Activated CD8-positive, alpha-beta T cell treated with anti-CD3 and anti-CD28 coated beads for 36 hours (primary cell): ENCODE measurements at places on chromosomes 7 and 10. TPM values are rescaled to one million over a fixed set of nuclear protein-coding genes. Genes with fewer than 3 reads are reported as not detected.

The GIMAP5 gene
- 40.7 TPM for total RNA-seq

The STEAP1B gene
- not detected for total RNA-seq

The PIP4K2A gene
- 115 TPM for total RNA-seq

The ZNF239 gene
- 0.56 TPM for total RNA-seq

The CCDC146 gene
- 2.1 TPM for total RNA-seq

The TWIST1 gene
- 0.20 TPM for total RNA-seq

The ARMC3 gene
- not detected for total RNA-seq

DNA sequence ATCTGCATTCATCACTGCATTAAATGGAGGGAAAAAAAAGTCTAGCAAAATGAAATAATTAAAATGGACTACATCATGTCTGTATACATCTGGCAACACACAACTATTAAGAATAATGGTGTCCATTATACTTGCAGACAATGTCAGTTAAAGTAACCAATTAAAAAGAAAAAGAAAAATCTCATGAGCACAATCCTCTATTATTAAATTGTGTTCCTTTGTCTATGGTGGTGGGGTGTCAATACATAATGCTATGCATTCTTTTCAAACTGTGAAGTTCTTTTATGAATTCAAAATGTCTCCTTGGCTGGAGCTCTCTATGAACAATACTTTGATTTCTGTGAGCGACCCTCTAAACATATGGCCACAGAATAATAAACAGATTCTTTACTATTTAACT, 63.5 kb downstream of the NRP1 start:
- DNase-seq, result no peak

GRCh38 chr7:41169317-41169716, 533.6 kb downstream of the INHBA start:
- DNase-seq, result no peak

- DNase-seq, result no peak
Measured at GRCh38 chr10:118910702-118911101, 118.8 kb upstream of the NANOS1 start.

GRCh38 chr10:128059982-128060293, 66.3 kb downstream of the MKI67 start:
- DNase-seq, result no peak

GRCh38 chr10:35912615-35913569, 270.8 kb upstream of the FZD8 start:
- DNase-seq, result no peak

- DNase-seq, result no peak
Measured at GRCh38 chr7:95330204-95330960, 6.0 kb upstream of the PON1 start.

- DNase-seq, result no peak
Measured at GRCh38 chr10:42488416-42488815, 150.0 kb downstream of the ZNF33B start.

GRCh38 chr7:78970440-78970916, 483.0 kb downstream of the MAGI2 start:
- DNase-seq, result no peak

DNA sequence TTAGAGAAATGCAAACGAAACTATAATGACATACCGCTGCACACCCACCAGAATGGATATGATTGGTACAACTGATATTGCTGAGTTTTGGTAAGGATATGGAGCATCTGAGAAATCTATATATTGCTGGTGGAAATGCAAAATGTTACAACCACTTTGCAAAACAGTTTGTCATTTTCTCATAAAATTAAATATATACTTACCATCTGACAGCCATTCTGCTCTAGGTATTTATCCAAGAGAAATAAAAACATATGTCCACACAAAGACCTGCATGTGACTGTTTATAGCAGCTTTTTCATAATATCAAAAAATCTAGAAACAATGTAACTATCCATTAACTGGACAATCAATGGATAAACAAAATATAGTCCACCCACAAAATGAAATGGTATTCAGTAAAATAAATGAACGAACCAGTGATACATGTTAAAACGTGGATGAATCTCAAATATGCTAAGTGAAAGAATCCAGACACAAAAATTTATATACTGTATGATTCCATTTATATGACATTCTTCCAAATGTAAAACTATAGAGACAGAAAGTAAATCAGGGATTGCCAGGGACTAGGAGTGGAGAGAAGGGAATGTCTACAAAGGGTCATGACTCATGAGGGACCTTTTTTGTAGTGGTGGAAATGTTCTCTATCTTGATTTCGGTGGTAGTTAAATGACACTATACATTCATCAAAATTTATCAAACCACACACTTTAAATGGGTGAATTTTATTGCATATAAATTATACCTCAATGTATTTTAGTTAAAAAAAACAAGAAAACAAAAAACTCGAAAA, 312.0 kb upstream of the GLI3 start:
- DNase-seq, result no peak

GRCh38 chr10:72283131-72283530, 9.4 kb downstream of the DDIT4 start:
- no peak for DNase-seq

GRCh38 chr10:12995425-12995861, 6.1 kb downstream of the CCDC3 start:
- no peak for DNase-seq

- DNase-seq, result peak; percentile 58
Measured at GRCh38 chr10:103605359-103606096, 112.0 kb downstream of the NEURL1 start.

DNA sequence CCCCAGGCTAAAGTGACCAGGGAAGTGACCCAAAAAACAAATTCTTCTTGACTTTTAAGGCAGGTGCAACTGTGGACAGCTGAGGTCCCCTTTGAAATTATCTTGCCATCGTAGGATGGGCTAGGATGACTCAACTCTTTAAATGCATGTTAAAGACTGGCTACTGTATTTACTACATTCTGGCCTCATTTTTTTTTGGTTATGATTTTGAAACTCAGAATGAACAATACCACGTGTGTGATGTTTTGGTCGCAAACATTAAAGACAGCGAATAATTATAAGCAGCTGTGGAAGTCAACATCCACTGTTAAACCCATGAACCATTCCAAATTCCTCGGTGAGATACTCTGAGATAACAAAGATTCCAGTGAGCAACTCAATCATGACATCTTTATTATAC, 1.2 kb upstream of the SLC13A4 start:
- DNase-seq, result no peak

GRCh38 chr10:80279146-80279545, 10.3 kb downstream of the MAT1A start:
- no peak for DNase-seq
